ENCODE measurements at places on chromosomes 2 and 18. TPM values are rescaled to one million over a fixed set of nuclear protein-coding genes. Genes with fewer than 3 reads are reported as not detected.

DNA sequence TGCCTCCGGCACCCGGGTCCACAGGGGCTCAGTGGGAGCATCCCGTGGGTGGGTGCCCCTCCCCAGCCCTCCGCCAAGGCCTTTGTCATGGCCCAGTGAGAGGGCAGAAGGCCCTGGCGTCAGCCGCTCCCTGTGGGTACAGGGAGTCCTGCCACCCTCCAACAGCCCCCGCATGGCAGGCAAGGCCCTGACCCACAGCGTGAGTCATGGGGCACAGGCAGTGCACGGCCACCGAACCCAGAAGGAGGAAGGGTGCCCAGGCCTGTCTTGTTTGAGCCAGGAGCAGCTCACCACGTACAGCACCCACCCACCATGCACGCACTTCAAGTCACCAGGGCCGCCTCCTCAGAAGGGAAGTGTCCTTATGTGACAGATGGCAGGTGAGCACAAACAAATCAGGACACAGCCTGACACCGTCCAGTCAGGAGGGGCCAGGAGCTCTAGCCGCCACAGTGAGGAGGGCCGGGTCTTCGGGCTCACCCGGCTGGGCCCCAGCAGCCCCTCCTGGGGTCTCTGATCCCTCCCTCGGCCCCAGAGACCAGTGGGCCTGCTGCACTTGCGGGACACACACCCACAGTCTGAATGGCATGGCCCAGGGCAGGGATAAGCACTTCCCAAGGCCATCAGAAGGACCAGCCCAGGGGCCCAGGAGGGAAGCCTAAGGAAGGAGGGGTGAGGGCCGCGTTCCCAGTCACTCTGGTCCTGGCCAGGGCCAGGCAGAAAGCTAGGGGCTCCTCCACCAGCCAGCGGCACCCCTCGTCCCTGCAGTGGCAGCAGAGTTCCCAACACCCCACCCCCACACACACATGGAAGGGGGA lies 25.8 kb downstream of the BIN1 start:
- peak; percentile 82 for DNase-seq
- H3K27ac ChIP-seq = no peak overlapping the region
- no peaks in the 10 kb centered on the region for H3K36me3 ChIP-seq
- H3K4me3 ChIP-seq = no peak overlapping the region
- H3K4me1 ChIP-seq = peaks cover 60% of the 10 kb centered on the region
- H3K27me3 ChIP-seq = no peaks in the 10 kb centered on the region

DNA sequence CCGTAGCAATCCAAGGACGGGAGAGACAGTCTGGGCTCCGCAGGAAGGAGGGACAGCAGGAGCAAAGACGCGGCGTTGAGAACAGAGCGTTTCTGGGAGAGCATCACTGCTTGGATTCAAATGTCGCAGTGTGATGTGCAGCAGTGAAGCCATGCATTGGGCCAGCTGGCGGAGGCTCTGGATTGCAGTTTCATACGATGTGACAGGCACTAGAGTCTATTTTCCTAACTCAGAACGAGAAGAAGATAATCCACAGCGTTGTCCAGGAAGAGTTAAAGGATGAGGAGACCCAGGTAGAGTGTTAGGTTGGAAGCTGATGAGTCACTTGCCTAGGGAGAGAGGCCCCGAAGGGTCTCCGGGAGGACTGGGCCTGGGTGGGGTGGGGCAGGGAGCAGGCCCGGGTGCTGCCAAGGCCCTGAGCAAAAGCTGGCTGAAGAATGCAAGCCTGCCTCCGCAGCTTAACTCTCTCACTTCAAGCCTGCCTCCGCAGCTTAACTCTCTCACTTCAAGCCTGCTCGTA lies 17.7 kb upstream of the SEMA4C start:
- no peak overlapping the region for H3K27ac ChIP-seq
- no peak overlapping the region for H3K4me3 ChIP-seq
- peaks cover 9% of the 10 kb centered on the region for H3K4me1 ChIP-seq
- H3K27me3 ChIP-seq = no peaks in the 10 kb centered on the region
- DNase-seq = no peak
- H3K36me3 ChIP-seq = no peaks in the 10 kb centered on the region

The QPCT gene
- total RNA-seq = 5.4 TPM

The GPR45 gene
- total RNA-seq = not detected

DNA sequence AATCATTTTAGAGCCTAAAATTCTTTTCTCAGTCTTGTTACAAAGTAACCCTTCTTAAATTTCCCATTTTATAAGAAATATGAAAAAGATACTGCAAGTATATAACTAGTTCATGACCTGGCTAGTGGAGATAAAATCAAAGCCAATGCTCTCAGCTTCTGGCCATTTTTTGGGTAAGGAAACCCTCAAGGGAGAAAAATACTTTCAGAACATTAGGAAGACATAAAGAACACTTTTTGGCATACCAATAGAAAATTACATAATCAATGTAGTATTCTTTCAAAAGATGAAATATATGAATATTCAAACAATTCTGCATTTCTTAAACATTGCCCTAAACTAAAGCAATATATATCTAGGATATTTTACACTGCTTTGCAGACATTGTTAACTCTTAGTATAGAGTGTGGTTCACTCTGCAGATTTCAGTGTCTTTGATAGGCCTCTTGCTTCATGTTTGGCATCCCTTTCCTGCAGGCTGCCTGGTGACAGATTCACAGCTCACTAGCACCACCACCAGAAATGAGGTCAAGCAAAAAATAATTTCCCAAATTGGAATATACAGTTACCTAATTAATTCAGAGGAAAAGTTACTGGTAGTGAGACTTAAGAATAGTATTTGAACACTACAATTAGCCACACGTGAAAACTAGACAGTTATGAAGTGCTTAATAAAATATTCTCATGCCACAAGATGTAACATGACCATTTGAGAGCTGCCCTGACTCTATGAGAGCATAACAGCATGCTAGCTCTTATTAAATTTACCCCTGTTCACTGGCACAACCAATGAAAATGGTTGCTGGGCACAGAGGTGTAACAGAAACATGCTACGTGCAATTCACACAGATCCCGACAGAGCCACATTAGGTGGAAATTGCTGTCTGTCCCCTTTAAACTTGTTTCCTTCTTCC lies 36.0 kb downstream of the PAIP2B start:
- no peak overlapping the region for H3K27ac ChIP-seq
- H3K4me1 ChIP-seq = no peaks in the 10 kb centered on the region
- H3K4me3 ChIP-seq = no peak overlapping the region
- no peaks in the 10 kb centered on the region for H3K36me3 ChIP-seq
- DNase-seq = no peak

GRCh38 chr18:61543518-61543917 lies 210.3 kb downstream of the CDH20 start:
- DNase-seq = no peak
- no peak overlapping the region for H3K4me3 ChIP-seq
- H3K27ac ChIP-seq = no peak overlapping the region
- H3K27me3 ChIP-seq = no peaks in the 10 kb centered on the region
- no peaks in the 10 kb centered on the region for H3K4me1 ChIP-seq

Measured in thyroid gland (tissue), 4 donors.